ENCODE measurements at places on chromosomes 3 and 15. TPM values are rescaled to one million over a fixed set of nuclear protein-coding genes. Genes with fewer than 3 reads are reported as not detected.
A peak's percentile ranks its signal among the peaks of the same experiment; 100 is the strongest.

- H3K27me3 ChIP-seq = no peaks in the 10 kb centered on the region
- H3K4me3 ChIP-seq = no peak overlapping the region
- peak; percentile 13 for DNase-seq
- no peaks in the 10 kb centered on the region for H3K36me3 ChIP-seq
These were observed 102.0 kb upstream of the MYRIP start for GRCh38 chr3:39707314-39707909.

DNA sequence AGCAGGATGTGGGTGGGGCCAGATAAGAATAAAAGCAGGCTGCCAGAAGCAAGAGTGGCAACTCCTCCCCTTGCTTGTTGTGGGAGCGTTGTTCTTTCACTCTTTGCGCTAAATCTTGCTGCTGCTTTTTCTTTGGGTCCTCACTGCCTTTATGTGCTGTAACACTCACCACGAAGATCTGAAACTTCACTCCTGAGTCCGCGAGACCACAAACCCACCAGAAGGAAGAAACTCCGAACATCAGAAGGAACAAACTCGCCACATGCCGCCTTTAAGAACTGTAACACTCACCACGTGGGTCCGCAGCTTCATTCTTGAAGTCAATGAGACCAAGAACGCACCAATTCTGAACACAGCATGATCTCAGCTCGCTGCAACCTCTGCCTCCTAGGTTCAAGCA is 72.9 kb downstream of the IL12A start:
- no peak for DNase-seq
- no peaks in the 10 kb centered on the region for H3K27me3 ChIP-seq
- H3K36me3 ChIP-seq = no peaks in the 10 kb centered on the region
- no peak overlapping the region for H3K4me3 ChIP-seq
- no peaks in the 10 kb centered on the region for H3K4me1 ChIP-seq

DNA sequence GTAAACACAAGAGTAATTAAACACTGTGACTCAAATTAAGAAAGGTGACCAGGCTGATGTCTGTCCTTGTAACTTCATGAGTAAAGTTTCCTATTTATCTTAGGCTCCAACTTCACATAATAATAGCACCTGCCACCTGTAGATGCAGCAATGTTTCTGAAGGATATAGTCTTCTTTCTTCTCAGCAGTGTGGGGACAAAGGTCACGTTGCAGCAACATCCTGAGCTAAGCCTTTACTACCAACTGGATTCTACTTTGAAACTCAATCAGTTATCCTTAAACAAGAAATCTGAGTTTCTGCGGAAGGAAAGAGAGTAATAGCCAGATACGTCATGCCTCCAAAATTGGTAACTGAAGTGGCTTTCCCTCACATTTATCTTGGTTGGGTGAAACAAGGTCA is 253.1 kb downstream of the RBMS3 start:
- no peak overlapping the region for H3K27ac ChIP-seq
- no peak overlapping the region for H3K4me3 ChIP-seq
- no peaks in the 10 kb centered on the region for H3K27me3 ChIP-seq
- H3K4me1 ChIP-seq = no peaks in the 10 kb centered on the region

- H3K27ac ChIP-seq = no peak overlapping the region
- H3K27me3 ChIP-seq = no peaks in the 10 kb centered on the region
- no peaks in the 10 kb centered on the region for H3K36me3 ChIP-seq
- no peak for DNase-seq
- no peak overlapping the region for H3K4me3 ChIP-seq
These were observed 8.7 kb upstream of the LRTM1 start for GRCh38 chr3:54936561-54936960.

The AHSG gene
- not detected for total RNA-seq

The SLC24A5 gene
- total RNA-seq = not detected

- peak overlapping the region; percentile 66 for H3K27ac ChIP-seq
- H3K4me3 ChIP-seq = no peak overlapping the region
- no peaks in the 10 kb centered on the region for H3K27me3 ChIP-seq
- peaks cover 28% of the 10 kb centered on the region for H3K4me1 ChIP-seq
- peak; percentile 12 for DNase-seq
These were observed 148.6 kb upstream of the CDIN1 start for GRCh38 chr15:36430726-36431265.

GRCh38 chr3:49295489-49296058 is 18.5 kb upstream of the C3orf62 start:
- H3K4me3 ChIP-seq = no peak overlapping the region
- no peaks in the 10 kb centered on the region for H3K27me3 ChIP-seq
- no peak for DNase-seq
- no peak overlapping the region for H3K27ac ChIP-seq
- peaks cover 45% of the 10 kb centered on the region for H3K36me3 ChIP-seq

DNA sequence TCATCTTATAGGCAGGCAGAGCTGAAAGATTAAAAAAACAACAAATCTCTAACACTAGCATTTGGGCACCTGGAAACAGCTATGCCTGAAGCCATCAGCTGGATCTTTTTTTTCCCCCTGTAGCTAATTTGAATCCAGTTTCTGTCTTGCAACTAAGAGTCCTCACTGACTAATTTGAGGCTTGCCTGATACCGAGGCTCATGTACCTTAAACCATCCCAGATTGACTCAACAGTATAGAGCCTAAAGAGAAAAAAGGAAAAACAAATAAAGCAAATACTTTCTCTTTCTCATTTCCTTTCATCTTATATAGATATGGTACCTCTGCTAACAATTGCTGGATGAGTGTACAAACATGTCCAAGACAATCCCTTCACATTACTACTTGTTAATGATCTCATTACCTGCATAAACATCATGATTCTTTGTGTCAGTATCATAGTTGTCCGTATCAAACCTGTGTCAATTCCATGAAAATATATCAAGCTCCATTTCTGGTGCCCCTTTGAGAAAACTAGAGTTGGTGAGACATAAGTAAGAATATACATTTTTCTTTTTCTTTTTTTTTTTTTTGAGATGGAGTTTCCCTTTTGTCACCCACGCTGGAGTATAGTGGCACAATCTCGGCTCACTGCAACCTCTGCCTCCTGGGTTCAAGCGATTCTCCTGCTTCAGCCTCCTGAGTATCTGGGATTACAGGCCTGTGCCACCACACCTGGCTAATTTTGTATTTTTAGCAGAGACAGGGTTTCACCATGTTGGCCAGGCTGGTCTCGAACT is 43.1 kb downstream of the BHLHE40 start:
- no peaks in the 10 kb centered on the region for H3K27me3 ChIP-seq
- H3K36me3 ChIP-seq = no peaks in the 10 kb centered on the region
- peak; percentile 41 for DNase-seq
- H3K4me1 ChIP-seq = peaks cover 38% of the 10 kb centered on the region

The ST6GAL1 gene
- 19.3 TPM for total RNA-seq

The LEKR1 gene
- 0.43 TPM for total RNA-seq

- no peak overlapping the region for H3K4me3 ChIP-seq
- H3K36me3 ChIP-seq = no peaks in the 10 kb centered on the region
- peaks cover 44% of the 10 kb centered on the region for H3K4me1 ChIP-seq
- H3K27me3 ChIP-seq = no peaks in the 10 kb centered on the region
These were observed 3.0 kb upstream of the MAP1A start for GRCh38 chr15:43514241-43515057.

DNA sequence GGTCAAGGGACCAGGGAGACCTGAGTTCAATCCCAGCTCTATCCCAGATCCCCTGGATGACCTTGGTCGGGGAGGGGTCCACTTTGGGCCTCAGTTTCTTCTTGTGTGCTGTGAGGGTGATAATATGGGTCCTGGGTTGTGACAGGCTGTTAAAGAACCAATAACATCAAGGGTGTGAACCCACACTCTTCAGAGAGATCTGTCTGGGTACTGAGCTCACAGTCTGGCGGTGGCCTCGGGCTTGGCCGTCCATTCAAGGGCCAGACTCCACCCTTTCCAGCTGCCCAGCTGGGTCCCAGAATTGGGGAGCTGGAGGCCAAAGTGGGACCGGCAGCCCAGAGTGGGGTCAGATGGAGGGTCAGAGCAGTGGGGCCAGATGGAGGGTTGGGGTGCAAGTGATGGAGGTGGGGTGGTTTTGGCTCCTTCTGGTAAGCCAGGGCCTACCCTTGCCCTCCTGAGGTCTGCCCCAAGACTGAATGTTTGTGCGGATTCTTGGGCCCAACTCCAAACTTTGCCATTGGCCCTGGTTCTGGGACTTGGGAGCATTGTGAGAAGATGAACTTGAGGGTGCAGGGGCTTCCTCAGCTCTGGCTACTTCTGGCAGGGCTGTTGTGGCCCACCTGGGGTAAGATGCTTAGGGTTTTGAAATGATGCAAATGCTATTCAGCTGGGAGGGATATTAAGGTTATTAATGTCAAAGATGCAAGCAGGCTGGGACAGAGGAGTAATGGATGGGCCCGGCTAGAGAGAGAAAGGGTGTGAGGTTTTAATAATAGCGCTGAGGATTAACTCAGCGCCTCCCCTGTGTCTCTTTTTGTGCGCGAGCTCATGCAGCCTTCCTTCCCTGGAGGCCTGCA is 1.5 kb downstream of the CORO2B start:
- peaks cover 35% of the 10 kb centered on the region for H3K4me1 ChIP-seq
- H3K27me3 ChIP-seq = no peaks in the 10 kb centered on the region
- H3K27ac ChIP-seq = no peak overlapping the region
- DNase-seq = no peak

GRCh38 chr15:90814191-90814821 is 54.1 kb upstream of the FURIN start:
- H3K36me3 ChIP-seq = peaks cover 3% of the 10 kb centered on the region
- peak; percentile 42 for DNase-seq
- no peaks in the 10 kb centered on the region for H3K4me1 ChIP-seq

The CRABP1 gene
- 0.30 TPM for total RNA-seq

Measured in astrocyte (in vitro differentiated cells and primary cell).